ENCODE measurements at places on chromosomes 5 and 9. TPM values are rescaled to one million over a fixed set of nuclear protein-coding genes. Genes with fewer than 3 reads are reported as not detected.

- no peak for DNase-seq
These were observed 231.6 kb upstream of the ANKH start for GRCh38 chr5:15103130-15103529.

GRCh38 chr5:77935506-77936364 lies 159.6 kb upstream of the TBCA start:
- DNase-seq: no peak

Gene ZFP2
- total RNA-seq: 0.52 TPM

GRCh38 chr9:129777769-129778130 lies 24.9 kb upstream of the PTGES start:
- DNase-seq: no peak

DNA sequence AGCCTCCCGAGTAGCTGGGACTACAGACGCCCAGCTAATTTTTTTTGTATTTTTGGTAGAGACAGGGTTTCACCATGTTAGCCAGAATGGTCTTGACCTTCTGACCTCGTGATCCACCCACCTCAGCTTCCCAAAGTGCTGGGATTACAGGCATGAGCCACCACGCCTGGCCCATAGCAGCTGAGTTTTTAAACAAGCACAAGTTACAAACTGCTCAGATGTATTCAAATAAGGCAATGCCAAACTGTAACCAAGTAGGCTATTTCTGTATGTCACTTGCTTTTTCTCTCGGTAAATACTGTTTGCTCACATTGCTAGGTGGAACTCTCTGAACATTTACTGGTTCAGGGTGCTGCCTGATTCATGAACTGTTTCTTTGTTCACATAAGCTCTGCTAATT lies 799.3 kb upstream of the NUDT12 start:
- no peak for DNase-seq

DNA sequence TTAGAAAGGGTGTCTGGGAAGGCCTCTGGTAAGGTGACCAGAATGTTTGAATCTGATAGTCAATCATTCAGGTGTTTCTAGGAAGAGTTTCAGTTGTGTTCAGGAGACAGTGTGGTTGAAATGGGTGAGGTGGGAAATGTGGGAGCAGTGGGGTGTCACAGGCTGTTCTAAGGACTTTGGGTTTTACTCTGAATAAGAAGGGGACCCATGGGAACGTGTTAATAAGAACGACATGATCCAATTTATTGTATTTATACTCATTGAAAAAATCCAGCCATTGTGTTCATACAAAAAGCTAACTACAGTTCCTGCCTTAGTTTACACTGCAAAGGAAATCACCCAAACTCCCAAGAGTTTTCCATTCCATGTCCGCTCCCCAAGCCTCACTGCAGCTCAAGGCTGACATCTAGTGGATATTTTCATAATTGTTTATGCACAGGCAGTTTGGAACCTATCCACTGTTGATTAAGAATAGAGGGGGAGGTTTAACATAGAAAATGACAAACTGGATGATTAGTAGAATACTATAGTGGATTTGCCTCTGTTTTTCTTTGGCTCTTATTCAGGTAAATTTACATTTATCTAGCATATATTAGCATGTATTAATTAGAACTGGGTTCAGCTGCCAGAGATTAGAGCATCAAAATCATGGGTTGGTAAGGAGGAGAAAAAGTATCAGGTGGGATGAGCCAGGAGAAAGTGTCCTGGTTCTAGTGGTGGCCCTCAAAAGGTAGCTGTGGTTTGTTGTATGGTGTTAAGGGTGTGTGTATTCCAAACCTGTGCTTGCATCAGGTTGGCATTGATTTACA lies 17.7 kb downstream of the CAVIN4 start:
- no peak for DNase-seq

DNA sequence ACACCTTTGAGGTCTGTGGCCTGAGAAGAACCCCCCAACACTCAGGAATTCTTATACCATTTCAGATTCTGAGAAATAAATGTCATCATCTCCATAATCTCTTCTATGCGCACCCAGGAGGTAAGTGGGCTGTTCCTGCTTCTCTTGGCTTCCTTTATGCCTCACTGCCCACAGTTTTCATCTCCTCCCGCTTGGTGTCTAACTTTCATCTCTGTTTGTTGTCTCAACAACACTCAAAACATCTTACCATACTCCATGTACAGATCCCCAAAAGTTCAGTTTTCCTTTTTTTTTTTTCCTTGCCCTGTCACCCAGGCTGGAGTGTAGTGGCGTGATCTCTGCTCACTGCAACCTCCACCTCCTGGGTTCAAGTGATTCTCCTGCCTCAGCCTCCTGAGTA lies 170.2 kb upstream of the FREM1 start:
- no peak for DNase-seq

DNA sequence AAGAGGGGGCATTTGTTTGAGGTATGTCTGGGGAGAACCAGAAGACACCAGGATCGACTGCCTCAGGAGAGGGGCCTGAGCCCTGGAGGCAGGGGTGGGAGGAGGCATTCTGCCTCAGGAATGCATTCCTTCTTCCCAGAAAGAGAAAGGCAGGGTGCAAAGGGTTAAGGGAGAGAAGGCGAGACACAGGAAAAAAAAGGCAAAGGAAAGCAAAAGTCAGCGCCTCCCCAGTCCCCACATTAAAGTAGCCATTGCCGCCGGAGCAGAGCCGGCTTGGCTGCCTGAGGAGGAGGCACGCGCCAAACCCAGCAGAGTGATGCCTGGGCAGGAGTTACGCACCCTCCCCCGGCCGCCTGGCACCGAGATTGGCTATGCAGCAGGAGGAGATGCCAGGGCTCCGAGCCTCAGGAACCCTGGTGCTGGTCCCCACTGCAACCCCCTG lies 123.8 kb upstream of the PHYKPL start:
- no peak for DNase-seq

Gene PCDHGA3
- 0.22 TPM for total RNA-seq

- no peak for DNase-seq
These were observed 96.1 kb downstream of the OTULIN start for GRCh38 chr5:14760548-14761002.

GRCh38 chr5:53277491-53277890 lies 167.9 kb upstream of the MOCS2 start:
- DNase-seq: no peak

Gene CMYA5
- total RNA-seq: 0.15 TPM

- no peak for DNase-seq
These were observed 27.3 kb downstream of the PUM3 start for GRCh38 chr9:2816476-2817141.

DNA sequence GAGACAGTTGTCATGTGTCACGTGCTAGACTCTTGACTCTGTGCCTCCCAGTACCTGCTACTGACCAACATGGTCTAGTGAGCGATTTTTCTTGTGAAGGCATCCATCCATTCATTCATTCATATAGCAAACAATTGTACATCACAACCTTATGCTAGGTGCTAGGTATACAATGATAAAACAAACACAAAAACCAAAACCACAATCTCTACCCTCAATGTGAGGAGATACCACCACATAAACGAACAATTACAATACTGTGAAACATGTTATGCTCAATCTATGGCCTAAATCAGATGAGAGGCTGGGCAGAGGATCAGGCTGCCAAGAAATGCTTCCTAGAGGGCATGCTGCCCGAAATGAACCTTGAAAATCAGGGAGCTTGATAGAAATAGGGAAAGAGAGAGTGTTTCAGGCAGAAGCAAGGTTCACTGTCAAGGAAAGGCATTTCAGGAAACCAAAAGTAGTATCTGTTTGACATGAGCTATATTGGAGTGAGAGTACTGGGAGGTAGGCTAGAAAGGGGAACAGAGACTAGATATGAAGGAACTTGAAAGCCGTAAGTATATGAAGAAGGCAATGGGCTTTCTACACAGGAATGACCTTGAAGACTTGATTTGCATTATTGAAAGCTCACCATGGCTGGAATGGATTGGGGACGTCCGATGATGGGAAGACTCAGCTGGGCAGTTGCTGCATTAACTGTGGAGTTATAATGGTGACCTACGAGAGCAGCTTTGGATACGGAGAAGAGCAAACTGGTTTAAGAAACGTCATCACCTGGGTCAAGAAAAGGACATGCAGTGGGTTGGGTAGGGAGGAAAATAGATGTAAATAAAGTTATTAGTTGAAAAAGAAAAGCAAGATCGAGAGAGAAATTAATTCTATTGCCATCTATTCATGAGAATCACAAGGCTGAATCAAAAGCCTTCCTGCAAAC lies 90.1 kb downstream of the THBS4 start:
- DNase-seq: no peak

Gene SPATA6L
- 9.2 TPM for total RNA-seq

Gene PIP5KL1
- total RNA-seq: 2.1 TPM

- no peak for DNase-seq
These were observed 711.4 kb downstream of the MTRR start for GRCh38 chr5:8580298-8580697.

- DNase-seq: no peak
These were observed 17.4 kb upstream of the FCN1 start for GRCh38 chr9:134935056-134935640.

GRCh38 chr5:167049043-167049663 lies 1242.3 kb upstream of the WWC1 start:
- no peak for DNase-seq

GRCh38 chr5:92758552-92758951 lies 822.5 kb downstream of the NR2F1-AS1 start:
- no peak for DNase-seq

GRCh38 chr5:154002093-154002492 lies 36.6 kb downstream of the FAM114A2 start:
- DNase-seq: no peak

Gene GZMA
- 7.9 TPM for total RNA-seq

GRCh38 chr5:159802661-159803060 lies 113.6 kb upstream of the ADRA1B start:
- DNase-seq: no peak

DNA sequence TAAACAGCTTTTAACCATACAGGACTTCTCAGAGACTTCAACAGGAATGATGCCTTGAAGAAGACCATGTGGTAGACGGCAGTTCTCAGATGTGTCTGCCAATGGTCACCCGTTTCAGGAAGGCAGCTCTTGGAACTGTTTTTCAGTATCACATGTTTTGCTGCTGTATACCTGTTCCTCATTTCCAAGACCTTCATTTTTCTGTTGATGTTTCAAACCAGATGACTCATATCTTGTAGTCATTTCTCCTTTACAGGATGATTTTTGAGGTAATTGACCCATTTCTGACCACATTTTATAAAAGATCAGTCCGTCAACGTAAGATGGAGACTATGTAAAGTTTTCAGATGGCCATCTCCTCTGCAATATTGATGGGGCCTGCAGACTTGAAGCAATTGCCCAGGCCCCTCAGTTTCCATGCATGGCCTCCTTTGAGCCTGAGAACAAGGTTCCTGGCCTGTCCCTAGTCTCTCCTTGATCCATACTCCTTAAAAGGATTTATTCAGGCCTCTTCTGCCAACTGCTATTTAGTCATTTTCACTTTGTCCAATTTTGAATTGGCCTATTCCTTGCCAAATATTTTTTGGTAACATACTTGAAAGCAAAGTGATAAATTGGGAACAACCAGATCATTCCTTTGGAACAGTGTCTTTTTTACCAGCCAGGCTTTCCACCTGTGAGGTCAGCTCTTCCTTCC lies 128.6 kb downstream of the PDZD2 start:
- no peak for DNase-seq

GRCh38 chr5:4019841-4020240 lies 424.2 kb downstream of the IRX1 start:
- DNase-seq: no peak

GRCh38 chr5:62460578-62460983 lies 48.0 kb downstream of the IPO11 start:
- no peak for DNase-seq

Gene CTSL
- 3.4 TPM for total RNA-seq

DNA sequence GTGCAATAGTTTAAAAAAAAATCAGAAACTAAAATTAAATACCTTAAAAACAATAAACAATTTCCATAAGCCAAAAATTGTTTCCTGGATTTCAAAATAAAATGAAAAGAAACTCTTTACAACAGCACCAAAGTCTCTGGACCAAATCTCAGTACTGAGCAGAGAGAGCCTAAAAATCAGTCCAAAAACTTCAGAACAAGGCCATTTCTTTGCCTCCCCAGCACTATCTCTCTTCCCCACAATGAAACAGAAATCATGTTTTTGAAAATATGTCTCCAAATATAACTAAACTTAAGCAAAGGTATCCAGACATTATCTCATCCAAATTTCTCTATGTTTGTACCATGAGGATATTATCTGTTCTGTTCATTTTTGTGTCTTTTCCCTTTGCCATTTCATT lies 1.0 kb downstream of the FREM1 start:
- no peak for DNase-seq

Gene B4GALT1
- 106 TPM for total RNA-seq

Gene EDIL3
- total RNA-seq: not detected

DNA sequence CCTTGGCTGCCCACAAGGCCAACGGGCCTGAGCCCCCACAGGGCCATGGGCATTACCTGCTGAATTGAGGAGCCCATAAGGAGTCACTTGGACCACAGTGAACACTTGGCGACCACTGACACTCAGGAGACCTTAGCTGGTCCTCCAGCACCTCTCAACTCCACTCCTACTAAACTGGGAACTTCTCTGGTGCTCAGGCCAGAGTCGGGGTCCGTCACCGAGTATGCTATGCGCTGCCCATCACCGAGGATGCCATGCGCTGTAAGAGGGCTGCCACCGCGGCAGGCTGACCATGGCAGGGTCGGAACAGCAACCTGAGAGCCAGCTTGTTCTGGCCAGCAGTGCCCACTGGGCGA lies 600 bp upstream of the SQSTM1 start:
- DNase-seq: no peak

- DNase-seq: no peak
These were observed 123.5 kb downstream of the APBA1 start for GRCh38 chr9:69548681-69549080.

Gene ZNF354C
- 4.1 TPM for total RNA-seq

DNA sequence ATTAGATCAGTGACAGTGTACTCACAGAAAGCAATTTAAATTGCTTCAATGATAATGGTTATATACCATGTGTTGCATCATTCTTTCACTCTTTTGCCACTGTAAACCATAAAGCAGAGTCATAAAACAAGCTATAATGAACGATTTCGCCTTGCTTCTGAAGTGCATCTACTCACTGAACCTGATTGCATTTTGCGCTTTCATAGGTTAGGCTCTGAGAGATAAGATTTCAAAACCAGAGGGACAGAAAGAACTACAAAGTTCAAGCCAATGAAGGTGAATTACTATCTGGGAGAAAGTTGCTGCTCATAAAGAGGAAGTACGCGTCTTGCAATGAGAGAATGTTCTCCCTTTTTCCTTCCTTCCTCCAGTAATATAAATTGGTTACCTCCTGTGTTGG lies 412.7 kb downstream of the CETN3 start:
- DNase-seq: no peak

- no peak for DNase-seq
These were observed 326.6 kb downstream of the EBF1 start for GRCh38 chr5:158773161-158773560.

- no peak for DNase-seq
These were observed 11.8 kb upstream of the CRHBP start for GRCh38 chr5:76941000-76941399.

DNA sequence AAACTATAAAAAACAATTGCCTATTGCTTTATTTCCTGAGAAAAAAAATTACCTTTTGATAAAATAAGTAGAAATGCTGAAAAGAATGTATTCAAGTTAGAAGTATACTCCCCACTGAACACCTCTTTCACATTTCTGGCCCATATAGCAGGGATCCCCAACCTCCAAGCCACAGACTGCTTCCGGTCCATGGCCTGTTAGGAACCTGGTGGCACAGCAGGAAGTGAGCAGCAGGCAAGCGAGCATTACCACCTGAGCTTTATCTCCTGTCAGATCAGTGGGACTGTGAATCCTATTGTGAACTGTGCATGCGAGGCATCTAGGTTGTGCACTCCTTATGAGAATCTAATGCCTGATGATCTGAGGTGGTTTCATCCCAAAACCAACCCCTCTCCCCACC lies 563.9 kb downstream of the RAB3C start:
- no peak for DNase-seq

- no peak for DNase-seq
These were observed 48.0 kb downstream of the RUSC2 start for GRCh38 chr9:35537913-35538312.
